NCI-H460 (cell line): ENCODE measurements at places on chromosomes 1 and 21. TPM values are rescaled to one million over a fixed set of nuclear protein-coding genes. Genes with fewer than 3 reads are reported as not detected.
A peak's percentile ranks its signal among the peaks of the same experiment; 100 is the strongest.

DNA sequence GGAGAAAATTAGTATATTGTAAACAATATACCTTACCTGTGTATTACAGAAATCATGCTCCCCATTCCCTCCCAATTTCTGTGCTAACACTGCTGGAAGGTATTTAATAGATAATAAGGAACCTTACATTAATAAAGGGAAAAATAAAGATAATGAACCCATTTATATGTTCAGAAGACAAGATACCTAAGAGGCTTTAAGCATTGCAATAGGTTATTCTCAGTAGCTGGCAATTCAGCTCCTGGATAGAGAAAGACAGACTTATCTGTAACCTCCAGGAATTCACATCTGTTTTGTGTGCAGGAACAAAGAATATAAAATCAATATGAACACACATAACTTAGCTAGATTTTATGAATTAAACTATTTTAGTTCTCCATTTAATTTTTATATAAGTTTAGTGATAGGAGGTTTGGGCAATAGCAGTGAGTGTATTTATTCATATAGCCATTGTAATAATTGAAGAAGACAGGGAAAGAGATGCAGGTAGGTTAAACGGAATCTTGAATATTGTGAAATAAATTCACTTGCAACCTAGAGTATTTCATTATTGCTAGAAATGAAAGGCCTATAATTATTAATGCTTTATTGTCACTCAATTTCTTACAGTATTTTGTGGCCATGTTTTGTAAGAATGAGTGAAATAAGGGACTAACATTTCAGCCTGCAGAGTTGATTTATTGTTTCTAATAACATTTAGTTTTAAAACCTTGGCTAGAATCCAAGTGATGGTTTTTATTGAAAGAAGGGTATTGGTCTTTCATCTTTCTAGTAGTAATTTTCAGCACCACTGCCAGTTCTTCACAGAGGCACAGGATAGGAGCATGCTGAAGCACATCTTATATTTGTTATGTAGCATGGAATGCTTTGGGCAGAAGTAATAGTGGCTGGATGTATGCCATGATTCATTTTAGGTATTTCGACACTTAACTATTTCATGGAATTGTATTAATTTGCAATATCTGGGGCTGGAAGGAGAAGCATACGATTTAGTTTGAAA, 1.5 kb downstream of the XPR1 start:
- no peak for DNase-seq

DNA sequence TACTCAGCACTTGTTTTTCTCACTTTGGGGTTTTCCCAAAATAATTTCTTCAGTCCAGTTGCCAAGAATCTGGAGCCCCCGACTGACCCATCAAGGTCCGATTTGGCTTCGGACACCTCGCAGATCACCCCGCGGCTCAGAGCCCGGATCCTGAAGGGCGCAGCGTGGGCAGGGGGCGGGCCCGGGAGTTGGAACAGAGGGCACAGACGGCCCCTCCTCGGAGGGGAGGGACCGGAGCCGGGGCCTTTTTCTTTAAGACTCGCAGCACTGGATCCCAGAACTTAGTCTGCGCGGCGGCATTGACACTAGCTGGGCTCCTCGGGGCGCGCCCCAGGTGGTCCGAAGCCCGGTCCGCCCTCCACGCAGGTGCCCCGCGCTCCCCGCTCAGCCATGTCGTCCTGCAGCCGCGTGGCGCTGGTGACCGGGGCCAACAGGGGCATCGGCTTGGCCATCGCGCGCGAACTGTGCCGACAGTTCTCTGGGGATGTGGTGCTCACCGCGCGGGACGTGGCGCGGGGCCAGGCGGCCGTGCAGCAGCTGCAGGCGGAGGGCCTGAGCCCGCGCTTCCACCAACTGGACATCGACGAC, at the start of gene CBR3:
Gene CBR3, plus strand, starts transcription at position 277 of the 588 bp plus-strand sequence. Its CDS starts 114 bp downstream, at position 391.
- peak; percentile 30 for DNase-seq

- no peak for DNase-seq
Observed at GRCh38 chr1:37794372-37795339, 1.0 kb downstream of the MANEAL start.

GRCh38 chr1:15885701-15886610, 38.4 kb downstream of the SPEN start:
- peak; percentile 60 for DNase-seq

GRCh38 chr1:175078629-175079028, 11.0 kb downstream of the TNN start:
- no peak for DNase-seq

- no peak for DNase-seq
Observed at GRCh38 chr1:39699419-39699818, 8.2 kb upstream of the HPCAL4 start.

- peak; percentile 60 for DNase-seq
Observed at GRCh38 chr1:26500488-26501175, 28.4 kb downstream of the HMGN2 start.

GRCh38 chr1:201537028-201537427, 1.9 kb upstream of the NAV1 start:
- no peak for DNase-seq

DNA sequence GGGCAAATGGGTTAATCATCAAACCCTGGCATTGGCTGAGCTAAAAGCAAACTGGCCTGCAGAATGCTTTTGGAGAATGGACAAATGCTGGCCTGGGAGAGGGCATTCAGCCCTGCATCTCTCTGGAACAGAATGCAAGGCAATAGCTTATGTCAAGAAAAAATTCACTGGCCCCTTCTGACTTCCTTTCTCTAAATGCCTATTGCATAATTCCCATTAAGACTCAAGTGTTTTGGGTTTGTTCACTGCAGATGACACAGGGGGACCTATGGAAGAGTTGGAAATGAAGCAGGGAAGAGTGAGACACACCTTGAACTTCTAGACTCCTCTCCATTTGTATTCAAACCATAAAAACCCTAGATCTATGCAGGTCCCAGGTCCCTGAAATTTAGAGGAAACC, 15.9 kb downstream of the PEA15 start:
- DNase-seq: no peak

DNA sequence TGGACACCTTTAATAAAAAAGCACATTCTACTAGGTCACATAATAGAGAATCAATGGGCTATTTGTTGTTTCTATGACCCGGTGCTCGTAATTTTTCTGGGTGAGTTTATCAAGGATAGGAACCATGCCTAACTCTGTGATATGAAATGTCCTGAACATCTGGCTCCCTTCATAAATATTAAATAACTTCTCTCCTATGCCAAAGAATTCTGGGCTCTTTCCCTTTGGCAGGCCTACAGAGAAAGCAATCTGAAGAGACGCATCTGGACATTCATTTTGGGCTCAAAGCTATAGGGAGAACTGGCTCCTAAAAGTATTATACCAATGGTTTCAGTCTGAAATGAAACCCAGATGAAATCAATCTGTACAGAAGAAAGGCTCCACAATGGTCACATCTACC, 38.8 kb upstream of the ANGPTL7 start:
- no peak for DNase-seq

DNA sequence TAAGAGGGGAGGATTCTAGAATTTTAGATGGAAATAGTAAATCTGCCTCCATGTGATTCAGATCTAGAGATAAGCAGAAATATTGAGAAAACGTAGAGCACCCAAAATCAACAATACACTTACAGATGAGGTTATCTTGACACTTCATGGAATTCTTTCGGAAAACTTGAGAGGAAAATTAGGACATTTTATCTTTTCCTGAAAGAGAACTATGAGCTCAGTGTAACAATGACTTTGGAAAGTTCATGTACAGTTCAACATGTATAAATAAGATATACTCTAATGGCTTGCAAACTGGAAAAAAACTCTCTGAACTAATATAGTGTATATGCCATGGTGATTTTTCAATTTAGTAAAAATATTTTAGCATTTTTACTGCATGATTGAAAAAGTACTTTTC, 338.1 kb upstream of the NEGR1 start:
- DNase-seq: no peak

DNA sequence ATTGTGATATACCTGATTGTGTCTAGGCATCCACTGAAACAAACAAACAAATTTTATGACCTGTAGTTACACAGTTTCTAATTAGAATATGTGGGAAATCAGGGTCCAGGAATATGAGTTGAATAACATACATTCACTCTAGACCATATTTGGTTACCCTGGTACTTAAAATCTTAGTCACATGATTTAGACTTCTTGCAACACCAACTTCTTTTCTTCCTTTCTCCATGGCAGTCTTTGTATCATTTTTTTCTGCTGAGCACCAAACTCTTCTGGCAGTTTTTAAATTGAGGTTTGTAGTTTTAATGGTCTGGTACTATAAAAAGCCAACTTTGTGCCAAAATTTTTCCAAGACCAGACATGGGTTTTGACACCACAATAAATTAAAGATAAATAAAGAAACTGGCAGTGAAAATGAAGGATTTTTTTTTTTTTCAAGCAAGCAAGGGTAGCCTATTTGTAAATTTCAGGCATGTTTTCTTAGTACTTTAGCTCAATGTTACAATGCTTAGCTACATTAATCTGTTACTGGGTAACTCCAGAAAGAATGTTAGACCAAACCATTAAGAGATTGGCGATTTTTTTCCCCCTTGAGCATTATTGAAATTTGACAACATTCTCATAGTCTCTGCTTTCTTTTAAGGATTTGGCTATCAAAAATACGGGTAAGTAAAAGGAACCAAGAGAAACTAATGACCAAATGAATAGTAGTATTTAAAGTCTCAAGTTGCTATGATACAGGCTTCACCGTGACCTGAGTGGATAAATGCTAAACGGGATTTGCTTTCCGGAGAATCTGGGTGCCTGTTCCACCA, 108.5 kb downstream of the NFIA start:
- no peak for DNase-seq

DNA sequence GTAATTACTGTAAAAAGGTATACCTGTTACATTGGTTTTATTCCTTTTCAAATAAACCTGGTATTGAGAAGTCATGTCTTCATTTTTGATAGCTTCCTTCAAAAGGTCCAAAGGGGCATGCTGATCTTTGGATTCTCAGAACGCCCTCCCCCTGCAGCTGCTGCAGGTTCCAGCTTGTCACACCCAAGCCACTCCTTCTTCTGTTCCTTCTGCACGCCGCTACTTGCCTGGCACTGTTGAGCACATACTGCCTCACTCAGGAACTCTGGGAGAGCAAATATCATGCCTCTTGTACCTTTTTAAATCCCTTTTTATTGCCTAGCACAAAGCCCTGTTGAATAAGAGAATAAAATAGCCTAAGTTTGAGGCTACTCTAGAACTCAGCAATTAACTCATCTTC, 136.9 kb downstream of the BARHL2 start:
- no peak for DNase-seq

GRCh38 chr1:227391211-227391610, 72.9 kb upstream of the CDC42BPA start:
- DNase-seq: no peak

- no peak for DNase-seq
Observed at GRCh38 chr1:118097622-118098348, 87.2 kb downstream of the SPAG17 start.

DNA sequence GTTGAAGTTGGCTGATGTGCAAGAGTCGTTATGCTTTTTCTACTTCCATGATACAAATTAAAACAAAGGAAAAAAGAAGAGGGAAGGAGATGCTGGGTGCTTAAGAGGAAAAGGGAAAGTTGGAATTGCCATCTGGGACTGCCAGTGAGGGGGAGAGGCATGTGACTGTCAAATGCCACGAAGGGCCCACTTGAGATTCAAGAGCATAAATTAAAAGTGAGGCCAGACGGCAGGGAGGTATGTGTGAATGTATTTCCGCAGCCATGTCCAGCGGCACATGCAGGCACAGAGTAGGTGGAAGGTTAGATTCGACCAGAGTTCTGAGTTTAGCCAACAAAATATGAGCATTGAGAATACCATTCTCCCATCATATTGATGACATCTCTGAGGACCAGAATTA, 32.0 kb downstream of the NFASC start:
- no peak for DNase-seq

- DNase-seq: no peak
Observed at GRCh38 chr21:46145159-46145839, 10.1 kb downstream of the FTCD start.

GRCh38 chr1:202165267-202165941, 5.0 kb upstream of the PTPN7 start:
- no peak for DNase-seq

GRCh38 chr21:38622081-38622826, 124.0 kb upstream of the ERG start:
- no peak for DNase-seq

DNA sequence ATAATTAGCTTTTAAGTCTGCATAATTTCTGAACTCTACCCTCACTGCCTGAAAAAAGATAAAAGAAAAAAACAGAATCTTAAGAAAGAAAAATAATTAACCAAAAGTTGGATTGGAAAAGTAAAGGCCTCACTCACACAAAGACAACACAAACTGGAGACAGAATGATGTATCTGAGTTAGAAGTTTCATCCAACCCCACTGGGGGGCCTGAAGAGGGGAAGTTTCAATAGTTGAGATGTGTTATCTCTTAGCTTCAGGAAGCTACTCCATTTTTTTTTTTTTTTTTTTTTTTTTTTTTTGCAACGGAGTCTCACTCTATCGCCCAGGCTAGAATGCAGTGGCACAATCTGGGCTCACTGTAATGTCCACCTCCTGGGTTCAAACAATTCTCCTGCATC, 19.9 kb downstream of the SYDE2 start:
- DNase-seq: no peak

DNA sequence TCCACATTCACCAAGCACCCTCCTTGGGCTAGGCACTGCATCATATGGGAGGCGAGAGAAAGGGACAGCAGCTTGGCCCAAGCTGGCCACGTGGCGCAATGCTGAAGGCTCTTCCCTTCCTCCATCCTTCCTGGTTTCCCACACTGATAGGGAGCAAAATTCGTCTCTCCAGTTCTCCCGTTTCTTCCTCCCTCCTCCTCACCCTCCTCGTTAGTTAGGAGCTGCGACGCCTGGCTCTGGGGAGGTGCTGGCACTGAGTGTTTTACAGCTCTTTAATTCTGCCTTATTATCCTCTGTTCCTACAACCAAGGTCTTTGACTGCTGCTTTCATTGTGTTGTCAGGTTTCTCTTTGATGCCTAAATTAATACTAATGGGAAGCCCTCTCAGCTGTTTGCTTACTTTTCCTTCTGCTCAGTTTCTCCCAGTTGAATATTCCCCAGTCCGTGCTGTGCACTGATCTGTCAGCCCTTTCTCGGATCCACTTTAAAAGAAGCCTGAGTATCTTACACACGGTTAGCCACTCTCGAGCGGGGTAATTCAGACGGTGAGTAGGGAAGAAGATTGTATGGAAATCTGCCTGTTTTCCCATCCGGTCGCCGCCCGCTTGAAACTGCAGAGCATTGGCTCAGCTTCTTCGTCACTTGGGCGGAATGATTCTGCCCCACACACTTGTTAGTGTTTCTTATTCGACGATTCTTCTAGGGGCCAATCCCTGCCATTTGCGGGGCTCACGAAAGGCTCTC, 56.2 kb upstream of the SMYD2 start:
- no peak for DNase-seq

GRCh38 chr1:246733704-246734103, 9.5 kb downstream of the SCCPDH start:
- no peak for DNase-seq

Gene CELA2A
- total RNA-seq: not detected in 2 replicates

Gene PEA15
- total RNA-seq: 57.5 and 63.5 TPM in 2 replicates

Gene LENEP
- 0.84 TPM in 1 of 2 replicates, not detected in the other for total RNA-seq

Gene CD160
- total RNA-seq: not detected in 2 replicates

Gene C1orf167
- total RNA-seq: 0.14 TPM in 1 of 2 replicates, not detected in the other
